CD8-positive, alpha-beta memory T cell (primary cell): ENCODE measurements at places on chromosomes 5 and 9. TPM values are rescaled to one million over a fixed set of nuclear protein-coding genes. Genes with fewer than 3 reads are reported as not detected.

SCGB3A2 gene
- total RNA-seq: not detected

- no peak for DNase-seq
- H3K27me3 ChIP-seq: no peaks in the 10 kb centered on the region
- H3K4me3 ChIP-seq: no peak overlapping the region
- no peaks in the 10 kb centered on the region for H3K36me3 ChIP-seq
- H3K4me1 ChIP-seq: no peaks in the 10 kb centered on the region
These were observed 216.9 kb downstream of the TTLL11 start for GRCh38 chr9:121876255-121876654.

DNA sequence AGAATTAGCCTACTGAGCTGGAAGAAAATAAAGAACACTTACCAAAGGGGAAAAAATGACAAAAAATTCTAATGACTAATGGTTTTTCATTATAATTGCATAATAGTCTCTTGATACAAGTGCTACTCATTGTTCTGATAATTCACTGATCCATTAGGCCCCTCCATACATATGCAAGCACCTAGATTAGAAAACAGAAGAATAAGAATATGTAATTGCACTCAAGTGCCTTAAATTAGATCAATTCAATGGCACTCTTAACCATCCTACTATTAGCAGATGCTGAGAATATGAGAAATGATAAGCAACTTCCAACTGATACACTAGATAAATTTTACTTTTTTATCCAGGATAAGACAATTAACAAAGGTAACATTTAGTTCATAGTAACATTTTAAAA is 440.9 kb upstream of the C9orf72 start:
- no peaks in the 10 kb centered on the region for H3K27me3 ChIP-seq
- DNase-seq: no peak
- H3K4me1 ChIP-seq: no peaks in the 10 kb centered on the region
- no peak overlapping the region for H3K4me3 ChIP-seq

CD74 gene
- 324 TPM for total RNA-seq

NIM1K gene
- 0.40 TPM for total RNA-seq

GRCh38 chr5:110343616-110344015 is 382.9 kb downstream of the TMEM232 start:
- DNase-seq: no peak
- no peaks in the 10 kb centered on the region for H3K27me3 ChIP-seq
- H3K27ac ChIP-seq: no peak overlapping the region
- no peaks in the 10 kb centered on the region for H3K4me1 ChIP-seq
- H3K4me3 ChIP-seq: no peak overlapping the region
- no peaks in the 10 kb centered on the region for H3K36me3 ChIP-seq

SLC4A9 gene
- total RNA-seq: not detected
